ENCODE measurements at places on chromosomes 1 and 21.

DNA sequence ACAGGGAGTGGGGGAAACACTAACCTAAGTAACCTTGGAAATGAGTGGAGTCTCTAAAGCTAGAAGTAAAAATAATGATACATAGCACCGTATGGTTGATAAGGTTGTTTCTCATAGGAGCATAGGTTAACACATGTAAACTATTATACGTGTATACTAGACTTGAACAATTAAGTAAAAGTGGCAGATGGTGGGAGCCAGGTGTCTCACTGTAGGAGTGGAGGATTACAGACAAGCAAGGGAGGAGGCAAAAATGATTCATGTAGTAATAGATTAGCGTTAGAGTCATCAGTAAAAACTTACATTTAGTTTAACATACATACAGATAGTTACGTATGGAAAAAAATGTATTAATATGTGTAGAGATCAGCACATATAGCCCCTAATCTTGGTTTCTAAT is 138.4 kb upstream of the DSCAM start:
- DNase-seq = no peak

- DNase-seq = no peak
Observed at GRCh38 chr1:5830771-5831599, 161.2 kb downstream of the NPHP4 start.

DNA sequence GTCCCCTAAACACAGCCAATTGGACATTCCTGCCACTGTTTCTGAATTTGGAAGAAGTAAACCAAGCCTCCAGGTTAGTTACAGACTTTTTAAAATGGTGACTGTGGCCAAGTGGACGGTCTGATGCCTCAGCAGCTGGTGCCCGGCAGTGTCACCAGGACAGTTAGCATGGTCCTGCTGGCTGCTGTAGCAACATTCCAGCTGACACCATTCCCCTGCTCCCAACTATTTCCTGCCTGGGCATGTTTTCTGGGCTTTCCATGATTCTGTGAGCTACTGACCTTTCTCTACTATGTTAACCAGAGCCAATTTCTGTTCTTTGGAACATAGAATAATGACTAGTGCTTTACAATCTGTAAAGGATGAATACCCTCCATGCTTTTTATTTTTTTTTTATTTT is 95.0 kb downstream of the TLR5 start:
- peak; percentile 29 for DNase-seq

DNA sequence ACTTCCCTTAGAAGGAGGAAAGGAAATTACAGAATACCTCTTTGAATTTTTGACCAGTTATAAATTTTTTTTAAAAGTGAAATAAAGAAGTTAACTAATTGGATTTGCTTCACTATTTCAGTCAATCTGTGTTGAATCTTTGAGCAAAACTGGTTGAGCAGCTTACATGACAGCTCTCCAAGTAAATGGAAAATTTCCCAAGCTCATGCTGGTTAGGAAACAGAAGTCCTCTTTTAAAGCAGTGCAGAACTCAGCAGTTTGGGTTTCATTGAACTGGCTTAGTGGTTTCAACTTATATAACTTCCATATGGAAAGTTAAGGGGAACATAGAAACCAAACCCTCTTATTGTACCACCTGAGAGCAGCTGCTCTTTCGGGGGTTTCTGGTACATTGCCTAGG is 250.5 kb downstream of the PDE4B start:
- no peak for DNase-seq

GRCh38 chr1:175245324-175245723 is 52.7 kb upstream of the KIAA0040 start:
- no peak for DNase-seq

DNA sequence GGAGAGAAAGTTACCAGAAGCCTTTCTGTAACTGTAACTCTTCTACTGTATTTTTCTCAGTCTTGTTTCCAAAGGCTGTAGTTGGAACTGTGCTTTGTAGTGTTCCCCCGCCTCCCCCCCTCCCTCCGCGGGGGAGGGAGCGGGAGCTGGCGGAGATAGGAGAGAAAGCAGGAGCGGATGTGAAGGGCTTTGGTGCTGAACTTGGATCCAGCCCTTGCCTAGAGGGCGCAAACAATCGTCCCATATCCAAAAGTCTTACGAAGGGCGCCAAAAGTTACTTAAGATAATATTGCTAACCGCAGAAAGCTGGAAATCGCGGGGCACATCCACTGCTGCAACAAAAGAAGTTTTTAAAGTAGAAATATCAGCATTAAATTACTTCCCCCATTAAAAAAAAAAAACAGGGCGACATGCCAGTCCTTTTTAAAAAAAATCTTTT is 2.4 kb upstream of the NFIA start:
- DNase-seq = peak; percentile 93

- no peak for DNase-seq
Observed at GRCh38 chr1:77057994-77058585, 161.1 kb downstream of the PIGK start.

GRCh38 chr21:34593423-34593822 is 21.5 kb downstream of the RCAN1 start:
- no peak for DNase-seq

GRCh38 chr1:235054936-235055335 is 73.7 kb downstream of the TOMM20 start:
- DNase-seq = no peak

DNA sequence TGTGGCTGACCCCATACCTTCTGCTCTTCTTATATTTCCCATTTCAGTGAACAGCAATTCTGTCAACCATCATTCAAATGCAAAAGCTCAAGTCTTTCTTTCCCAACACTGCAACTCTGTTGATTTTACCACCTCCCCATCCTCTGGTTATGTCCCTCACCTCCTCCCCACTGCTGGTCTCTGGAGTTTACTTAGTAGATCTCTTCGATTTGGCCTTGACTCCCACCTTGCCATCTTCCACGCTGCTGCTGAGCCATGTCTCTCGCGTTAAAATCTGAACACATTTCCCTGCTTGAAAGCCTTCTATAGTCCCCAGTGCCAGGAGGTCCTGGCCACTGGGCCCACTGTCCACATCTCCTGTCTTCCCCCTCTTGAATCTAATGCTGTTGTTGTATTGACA is 125.5 kb downstream of the RUNX1 start:
- DNase-seq = no peak

- DNase-seq = no peak
Observed at GRCh38 chr1:86478416-86479156, 9.9 kb downstream of the CLCA1 start.

DNA sequence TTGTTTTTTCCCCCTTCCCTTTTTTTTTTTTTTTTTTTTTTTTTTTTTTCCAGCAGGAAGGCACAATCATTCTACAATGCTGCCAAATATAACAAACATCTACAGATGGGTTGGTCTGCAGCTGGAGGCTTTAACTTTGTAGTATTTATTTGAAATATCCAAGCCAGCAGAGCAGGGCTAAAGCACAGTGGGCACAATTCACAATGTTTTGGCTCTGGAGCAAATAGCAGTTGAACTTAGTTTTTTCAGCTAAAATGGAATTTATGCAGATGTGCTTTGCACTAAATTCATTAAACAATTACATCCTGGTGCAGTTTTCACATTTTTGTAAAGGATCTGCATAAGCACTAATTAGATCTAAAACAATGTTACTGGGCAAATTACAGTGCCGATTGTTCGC is 39.8 kb upstream of the ZBTB18 start:
- no peak for DNase-seq

DNA sequence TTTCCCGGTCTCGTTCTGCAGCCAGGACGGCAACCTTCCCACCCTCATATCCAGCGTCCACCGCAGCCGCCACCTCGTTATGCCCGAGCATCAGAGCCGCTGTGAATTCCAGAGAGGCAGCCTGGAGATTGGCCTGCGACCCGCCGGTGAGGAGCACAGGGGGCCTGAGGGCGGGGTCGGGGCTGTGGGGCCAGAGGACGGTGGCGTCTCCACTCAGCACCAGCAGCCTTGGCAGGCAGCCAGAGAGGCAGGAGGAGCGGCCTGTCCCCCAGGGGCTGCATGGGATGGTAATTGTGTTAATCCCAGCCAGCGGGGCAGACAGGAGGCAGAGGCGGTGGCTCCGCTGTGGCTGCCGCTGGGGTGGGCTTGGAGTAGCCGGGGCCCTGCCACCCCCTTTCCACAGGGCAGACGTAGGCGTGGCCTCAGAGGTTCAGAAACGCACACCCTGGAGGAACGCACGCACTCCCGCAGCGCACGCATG is 12.1 kb downstream of the SAMD11 start:
- DNase-seq = no peak

DNA sequence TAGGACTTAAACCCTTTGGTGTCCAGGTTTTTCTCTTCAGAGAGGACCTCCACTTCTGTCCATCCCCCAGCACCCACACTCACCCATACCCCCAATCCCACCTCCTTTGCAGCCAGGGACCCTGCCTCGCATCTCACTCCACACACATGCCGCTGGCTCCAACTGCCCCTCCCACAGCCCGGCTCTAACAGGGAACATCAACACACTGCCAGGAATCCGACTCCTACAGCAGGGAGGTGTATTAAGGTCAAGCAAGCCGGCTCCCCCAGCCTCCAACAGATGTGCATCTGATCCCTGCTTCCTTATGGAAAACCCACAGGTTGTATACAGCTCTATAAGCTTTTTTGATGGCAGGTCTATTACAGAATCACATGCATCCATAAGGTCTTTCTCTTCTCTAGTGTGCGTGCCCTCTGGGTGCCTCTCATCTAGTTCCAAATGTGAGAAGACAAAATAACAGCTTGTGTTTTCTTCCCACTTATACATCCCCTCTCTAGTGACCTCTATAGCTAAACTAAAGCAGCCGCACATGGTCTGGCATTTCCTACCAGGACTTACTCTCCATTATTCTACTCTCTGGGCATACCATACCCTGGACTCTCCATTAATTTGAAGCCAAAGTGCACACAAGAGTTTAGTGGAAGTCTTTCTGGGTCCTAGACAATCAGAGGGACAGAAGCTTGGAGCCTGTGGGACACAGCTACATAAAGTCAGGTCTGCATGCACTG is 16.3 kb downstream of the PIK3C2B start:
- DNase-seq = no peak

GRCh38 chr1:59482986-59483385 is 186.1 kb downstream of the FGGY start:
- no peak for DNase-seq

- DNase-seq = no peak
Observed at GRCh38 chr21:45930792-45931191, 50.8 kb upstream of the COL6A1 start.

DNA sequence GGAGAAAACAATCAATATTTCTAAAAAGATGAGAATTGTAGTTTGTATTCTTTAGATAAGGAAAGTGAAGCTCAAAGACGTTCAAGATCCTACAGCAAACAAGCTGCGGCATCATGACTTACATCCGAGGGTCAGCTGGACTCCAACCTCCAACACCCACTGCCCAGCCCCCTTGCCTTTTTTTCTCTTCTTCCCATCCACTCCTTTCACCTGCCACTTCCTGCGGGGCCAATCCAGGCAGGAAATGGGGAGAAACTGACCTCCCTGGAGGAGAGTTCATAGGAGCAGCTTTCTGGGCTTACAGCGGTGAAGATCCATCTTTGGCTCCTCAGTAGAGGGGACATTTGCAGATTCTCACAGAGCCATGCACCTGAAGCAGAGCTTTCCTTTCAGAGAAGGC is 361.5 kb downstream of the PTPRU start:
- no peak for DNase-seq

DNA sequence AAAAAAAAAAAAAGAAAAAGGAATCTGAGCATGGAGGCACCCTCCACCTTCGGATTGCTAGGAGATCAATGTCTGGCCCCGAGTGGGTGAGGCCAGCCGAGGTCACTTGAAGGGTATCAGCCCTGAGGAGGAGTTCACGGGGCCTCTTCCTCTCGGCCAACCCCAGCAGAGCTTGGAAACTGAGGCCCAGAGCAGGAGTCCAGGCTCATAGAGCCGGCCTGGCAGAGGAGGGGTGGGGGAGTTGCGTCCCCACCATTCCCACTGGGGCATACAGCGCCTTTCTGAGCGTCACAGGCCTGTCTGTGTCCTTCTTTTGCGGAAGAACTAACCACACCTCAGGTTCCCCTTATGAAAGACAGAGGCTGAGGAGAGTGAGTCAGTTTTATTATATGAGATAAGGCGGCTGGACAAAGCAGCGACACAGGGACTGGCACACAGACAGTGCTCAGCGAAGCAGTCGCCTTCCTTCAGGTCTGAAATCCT is 17.1 kb upstream of the EPHA2 start:
- DNase-seq = peak; percentile 74

DNA sequence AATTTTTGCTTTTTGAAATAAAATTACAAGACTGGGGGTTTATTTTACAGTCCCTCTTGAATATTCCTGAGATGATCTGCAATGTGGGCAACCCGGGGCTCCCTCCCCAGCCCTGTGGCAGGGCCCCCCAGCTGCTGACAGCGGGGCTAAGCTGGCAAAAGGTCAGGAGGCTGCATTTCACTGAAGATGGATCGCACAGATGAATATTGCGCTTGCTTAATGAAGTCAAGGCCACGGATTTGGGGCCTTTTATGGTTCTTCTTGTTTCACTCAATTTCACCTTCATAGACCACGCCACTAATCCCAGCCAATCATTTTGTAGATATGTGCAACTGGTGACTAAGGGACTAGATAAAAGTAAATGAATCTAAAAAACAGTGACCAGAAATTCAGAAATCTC is 50.8 kb upstream of the SLC22A15 start:
- DNase-seq = no peak

DNA sequence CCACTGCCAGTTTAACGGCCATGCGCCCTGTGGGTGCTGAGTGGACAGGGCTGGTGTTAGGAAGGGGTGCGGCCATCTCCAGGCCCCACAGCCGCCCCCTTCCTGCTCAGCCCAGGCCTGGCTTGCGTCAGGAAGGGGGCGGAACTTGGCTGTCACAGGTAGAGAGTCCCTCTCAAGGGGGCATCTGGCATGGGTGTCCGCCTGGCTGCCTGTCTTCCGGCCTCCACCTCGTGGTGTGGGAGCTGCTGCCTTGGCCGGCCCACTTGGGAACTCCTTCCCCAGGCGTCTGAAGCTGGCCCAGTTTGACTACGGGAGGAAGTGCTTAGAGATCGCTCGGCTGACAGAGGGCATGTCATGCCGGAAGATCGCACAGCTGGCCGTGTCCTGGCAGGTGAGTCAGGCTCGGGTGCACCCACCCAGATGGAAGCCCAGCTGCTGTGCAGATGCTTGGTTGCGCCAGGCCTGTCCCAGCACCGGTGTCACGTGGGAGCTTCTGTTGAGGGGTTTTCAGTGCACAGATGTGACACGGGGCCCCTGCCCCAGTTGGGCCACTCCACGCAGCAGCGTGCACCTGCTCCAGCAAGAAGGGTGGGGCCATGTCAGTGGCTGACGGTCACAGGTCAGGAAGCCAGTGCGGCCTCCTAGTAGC is 9.1 kb upstream of the ATAD3B start:
- DNase-seq = no peak

DNA sequence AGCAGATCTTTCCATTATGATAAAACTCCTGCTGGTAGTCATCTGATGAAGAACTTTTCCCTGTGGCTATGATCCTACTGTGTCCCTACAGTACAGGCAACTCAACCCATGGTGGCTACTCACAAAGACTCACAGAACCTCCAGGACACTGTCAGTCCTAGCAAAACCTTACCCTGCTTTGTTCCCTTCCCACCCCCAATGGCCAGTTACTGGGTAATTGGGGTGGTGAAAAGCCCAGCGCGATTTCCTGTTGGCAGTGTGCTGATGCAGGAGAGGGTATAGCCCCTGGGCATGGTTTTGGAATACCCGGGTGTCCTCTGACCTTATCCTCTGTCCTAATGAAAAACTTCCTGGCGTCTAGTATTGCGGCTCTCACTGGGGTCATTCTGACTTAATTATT is 533 bp upstream of the RGL1 start:
- DNase-seq = no peak

Measured in MCF 10A (cell line).